Endothelial cell of coronary artery (primary cell): ENCODE measurements at places on chromosomes 3 and 15. TPM values are rescaled to one million over a fixed set of nuclear protein-coding genes. Genes with fewer than 3 reads are reported as not detected.

The ACTC1 gene
- not detected in 2 replicates for total RNA-seq

The BUB1B gene
- total RNA-seq: 10.1 and 29.4 TPM in 2 replicates

The GOLGA8S gene
- under 0.01 and 0.09 TPM in 2 replicates for total RNA-seq

The LTK gene
- total RNA-seq: under 0.01 and 0.19 TPM in 2 replicates

The CASR gene
- total RNA-seq: not detected in 2 replicates

The BNC1 gene
- 10.3 and 17.0 TPM in 2 replicates for total RNA-seq

The CPN2 gene
- not detected in 2 replicates for total RNA-seq

The GABRA5 gene
- total RNA-seq: not detected in 2 replicates

The GOLGA8Q gene
- total RNA-seq: 0.18 and 0.94 TPM in 2 replicates

The GOLGA6L4 gene
- 1.0 and 1.1 TPM in 2 replicates for total RNA-seq
